ENCODE measurements at places on chromosomes 13 and 19.

GRCh38 chr19:45670670-45671453, 2.8 kb downstream of the GIPR start:
- DNase-seq = no peak

DNA sequence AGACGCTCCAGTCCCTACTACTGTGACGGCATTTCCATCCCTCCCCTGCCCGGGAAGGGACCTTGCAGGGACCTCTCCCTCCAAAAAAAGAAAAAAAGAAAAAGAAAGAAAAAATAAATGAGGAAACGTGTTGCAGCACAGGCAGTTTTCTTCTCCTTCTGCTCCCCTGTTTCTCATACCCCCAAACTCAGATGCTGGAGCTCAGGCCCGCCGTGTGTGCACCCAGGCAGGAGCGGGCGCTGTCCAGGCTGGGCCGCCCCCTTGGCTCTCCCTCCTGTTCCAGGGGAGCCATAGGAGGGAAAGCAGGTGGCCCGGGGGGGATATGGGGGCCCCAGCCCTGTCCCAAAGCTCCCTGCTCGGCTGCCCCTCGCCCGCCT, 5.8 kb downstream of the YIPF2 start:
- DNase-seq = no peak

GRCh38 chr19:15869873-15870272, 28.0 kb downstream of the CYP4F2 start:
- DNase-seq = no peak

DNA sequence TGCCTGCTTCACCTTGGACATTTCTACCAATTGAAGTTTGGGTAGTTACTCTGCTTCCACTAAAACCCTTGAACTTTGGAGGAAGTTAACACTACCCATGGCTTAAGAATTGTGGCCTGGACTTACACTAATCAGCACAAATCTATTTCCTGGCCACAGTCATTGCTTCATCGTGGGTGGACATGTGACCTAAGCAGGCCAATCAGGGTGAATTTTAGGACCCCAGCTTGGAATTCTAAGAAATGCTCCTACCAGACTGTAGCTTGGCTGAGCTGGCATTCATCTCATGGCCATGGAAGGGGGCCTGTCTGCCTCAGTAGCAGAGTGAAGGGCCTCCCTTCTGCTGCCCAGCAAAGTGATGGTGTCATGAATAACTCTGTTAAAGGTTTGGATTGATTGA, 58.3 kb upstream of the SLC15A1 start:
- DNase-seq = no peak

DNA sequence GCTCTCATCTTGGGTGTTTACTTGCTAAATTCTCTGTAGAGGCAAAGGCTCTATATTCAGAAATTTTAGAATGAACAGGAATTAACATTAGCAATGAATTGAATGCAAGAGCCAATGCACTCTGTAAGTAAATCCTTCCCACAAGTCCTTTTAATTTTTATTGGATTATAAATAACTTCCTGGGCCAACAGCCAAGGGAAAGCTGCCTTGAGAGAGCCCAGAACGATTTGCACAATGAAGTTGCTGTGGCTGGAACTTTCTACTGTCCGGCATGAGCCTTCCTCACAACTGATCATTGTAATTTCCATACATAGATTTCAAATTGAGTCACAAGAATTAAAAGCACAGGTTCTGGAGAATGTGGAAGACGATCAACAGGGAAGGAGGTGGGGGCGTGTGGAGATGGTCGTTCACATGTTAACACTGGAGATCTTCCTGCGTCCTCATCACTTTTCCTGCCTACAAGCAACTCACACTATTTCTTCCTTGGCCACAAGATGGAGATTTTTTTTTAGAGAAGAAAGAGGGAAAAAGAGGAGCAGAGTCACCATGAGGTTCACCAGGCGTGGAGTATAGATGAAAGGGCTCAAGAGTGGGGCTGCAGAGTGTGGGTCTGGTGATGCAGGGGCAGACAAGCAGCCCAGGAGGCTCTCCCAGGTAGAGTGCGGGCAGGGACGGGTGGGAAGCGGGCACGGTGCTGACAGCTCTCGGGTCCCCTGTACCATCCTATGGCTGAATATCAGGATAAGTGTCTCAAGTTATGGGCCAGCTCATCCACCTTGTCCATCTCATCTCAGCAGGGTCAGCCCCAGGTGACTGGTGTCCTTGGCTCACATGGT, 110.7 kb downstream of the SOX1 start:
- no peak for DNase-seq

- no peak for DNase-seq
Measured at GRCh38 chr19:38898788-38899446, 501 bp downstream of the SIRT2 start.

DNA sequence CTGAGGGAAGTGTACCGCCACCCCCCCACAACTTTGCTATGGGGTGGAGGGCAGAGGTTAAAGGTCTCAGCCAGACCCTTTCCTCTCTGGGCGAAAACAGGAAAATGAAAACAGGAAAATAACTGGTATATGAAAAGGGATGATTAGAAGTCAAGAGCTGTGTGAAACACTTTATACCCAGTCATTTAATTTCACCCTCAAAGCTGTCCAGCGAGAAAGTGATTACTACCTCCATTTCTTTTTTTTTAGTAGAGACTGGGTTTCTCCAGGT, 575 bp upstream of the PHLDB3 start:
- no peak for DNase-seq

DNA sequence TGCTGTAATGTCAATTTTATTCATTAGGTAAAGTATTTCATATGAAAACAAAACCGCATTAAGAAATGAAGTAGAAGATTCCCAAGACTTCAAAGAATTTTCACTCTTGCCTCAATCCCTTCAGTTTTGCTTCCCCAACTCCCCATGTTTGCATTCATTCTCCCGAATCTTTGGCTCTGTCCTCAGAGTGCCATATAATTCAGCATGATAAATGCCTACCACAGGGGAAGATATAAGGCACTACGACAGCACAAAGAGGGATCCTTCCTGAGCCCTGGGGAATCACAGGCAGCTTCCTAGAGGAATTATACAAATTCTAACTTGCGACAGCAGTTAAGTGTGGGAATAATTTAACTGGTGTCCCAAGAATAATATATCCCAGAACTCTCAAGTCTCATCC, 68.5 kb downstream of the TSC22D1 start:
- DNase-seq = no peak

- no peak for DNase-seq
Measured at GRCh38 chr19:18946918-18947317, 5.9 kb upstream of the HOMER3 start.

GRCh38 chr19:20612711-20613316, 47.2 kb upstream of the ZNF737 start:
- no peak for DNase-seq

DNA sequence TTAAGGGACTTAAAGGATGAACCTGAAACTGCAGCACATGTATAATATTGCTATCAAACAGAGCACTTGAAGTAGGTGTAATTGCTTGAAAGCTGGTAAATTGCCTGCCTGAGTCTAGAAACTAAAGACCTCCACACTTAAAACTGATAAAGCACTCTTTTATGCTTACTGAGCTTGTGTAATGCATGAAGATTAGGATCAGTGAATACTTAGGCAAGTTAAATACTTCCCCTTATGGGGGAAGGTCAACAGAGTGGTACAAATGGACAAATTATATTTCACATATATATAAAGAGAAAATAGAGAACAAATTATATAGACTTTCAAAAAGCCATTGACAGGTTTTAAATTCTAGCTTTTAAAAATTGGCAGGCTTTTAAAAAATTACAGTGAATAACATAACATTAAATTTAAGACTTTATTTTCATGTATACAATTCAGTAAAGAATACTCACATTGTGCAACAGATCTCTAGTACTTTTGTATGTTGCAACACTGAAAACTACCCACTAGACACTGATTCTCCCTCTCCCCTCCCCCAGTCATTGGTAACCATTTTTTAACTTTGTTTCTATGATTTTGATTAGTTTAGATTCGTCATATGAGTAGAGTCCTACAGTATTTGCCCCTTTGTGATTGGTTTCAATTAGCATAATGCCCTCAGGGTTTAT, 23.9 kb downstream of the PIBF1 start:
- no peak for DNase-seq

GRCh38 chr13:33945477-33945876, 127.5 kb downstream of the RFC3 start:
- no peak for DNase-seq

DNA sequence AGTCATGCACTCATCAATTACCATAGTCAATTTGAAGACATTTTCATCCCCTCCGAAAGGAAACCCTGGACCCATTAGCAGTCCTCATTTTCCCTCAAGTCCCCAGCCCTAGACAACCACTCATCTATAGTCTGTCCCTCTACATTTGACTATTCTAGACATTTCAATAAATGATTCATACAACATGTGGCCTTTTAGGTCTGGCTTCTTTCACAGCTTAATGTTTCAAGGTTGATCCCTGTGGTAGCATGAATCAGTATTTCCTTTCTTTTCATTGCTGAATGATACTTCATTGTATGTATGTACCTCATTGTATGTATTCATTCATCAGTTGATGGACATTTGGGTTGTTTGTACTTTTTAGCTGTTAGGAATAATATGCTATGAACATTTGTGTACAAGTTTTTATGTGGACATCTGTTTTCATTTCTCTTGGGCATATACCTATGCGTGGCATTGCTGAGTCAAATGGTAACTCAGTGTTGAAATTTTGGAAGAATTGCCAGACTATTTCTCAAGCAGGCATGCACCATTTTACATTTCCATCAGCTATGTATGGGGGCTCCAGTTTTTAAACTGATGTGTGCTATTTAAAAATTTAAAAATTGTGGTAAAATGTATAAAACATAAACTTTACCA, 18.4 kb downstream of the SPATA13 start:
- DNase-seq = no peak

DNA sequence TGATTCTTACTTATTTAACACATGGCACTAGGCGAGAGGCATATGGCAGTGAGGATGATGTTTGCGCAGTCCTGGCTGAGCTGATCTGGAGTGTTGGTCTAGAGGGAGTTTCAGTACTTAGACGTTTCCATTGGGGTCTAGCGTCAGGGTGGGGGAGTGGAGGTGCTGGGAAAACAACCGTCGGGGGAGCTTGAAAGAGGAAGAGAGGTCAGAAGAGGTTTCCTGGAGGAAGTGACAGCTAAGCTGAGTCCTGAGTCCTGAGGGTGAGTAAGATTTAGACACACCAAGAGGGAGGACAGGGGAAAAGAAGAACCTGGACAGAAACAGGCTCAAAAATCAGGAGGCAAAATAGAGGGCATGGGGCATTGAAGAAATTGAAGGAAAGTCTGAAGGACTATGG, 81.4 kb downstream of the ALOX5AP start:
- no peak for DNase-seq

DNA sequence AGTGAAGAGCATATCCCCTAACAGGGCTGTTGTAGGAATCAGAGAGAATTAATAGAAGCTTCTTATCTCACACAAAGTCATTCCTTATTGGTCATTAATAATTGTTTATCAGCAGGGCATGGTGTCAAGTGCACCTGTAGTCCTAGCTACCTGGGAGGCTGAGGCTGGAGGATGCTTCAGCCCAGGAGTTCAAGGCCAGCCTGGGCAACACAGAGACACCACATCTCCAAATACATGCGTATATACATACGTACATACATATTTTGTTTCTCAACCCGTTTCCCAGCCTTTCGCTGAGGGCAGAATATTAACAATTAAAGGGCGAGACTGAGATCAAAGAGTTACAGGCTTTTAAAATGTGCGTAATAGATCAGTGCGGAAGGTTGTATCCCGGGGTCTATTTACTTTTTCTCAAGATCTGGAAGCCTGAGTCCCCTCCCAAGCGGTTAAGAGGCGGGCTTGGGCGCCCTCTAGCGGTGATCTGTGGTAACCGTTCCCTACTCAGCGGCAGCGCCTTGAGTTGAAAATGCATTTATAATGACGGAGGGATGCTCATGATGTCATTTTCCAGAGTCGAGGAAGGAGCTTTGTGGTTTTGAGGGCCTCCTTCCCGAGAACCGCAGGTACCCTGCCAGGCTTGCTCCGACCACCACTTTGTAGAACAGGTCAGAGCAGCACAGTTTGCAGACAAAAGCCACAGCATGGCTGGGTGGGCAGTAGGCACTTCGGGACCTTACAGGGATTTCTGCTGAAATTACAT, 169.6 kb upstream of the GPR12 start:
- DNase-seq = peak; percentile 14

DNA sequence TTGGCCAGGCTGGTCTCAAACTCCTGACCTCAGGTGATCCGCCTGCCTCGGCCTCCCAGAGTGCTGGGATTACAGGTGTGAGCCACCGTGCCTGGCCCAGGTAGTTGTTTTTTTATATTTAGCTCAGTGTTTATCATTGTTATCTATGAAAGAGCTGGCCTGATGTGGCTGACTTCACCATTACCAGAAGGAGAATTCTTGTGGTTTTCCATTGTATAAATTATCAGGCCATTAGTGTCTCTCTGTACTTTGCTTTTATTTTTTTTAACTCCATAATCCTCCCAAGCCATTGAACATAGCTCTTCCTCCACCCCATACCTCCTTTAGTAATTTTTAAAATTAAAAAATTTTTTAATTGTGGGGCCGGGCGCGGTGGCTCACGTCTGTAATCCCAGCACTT, 24.2 kb downstream of the CERS4 start:
- no peak for DNase-seq

GRCh38 chr13:29227576-29227975, 367.9 kb downstream of the SLC7A1 start:
- no peak for DNase-seq

- no peak for DNase-seq
Measured at GRCh38 chr13:73815796-73816195, 318.4 kb downstream of the KLF12 start.

DNA sequence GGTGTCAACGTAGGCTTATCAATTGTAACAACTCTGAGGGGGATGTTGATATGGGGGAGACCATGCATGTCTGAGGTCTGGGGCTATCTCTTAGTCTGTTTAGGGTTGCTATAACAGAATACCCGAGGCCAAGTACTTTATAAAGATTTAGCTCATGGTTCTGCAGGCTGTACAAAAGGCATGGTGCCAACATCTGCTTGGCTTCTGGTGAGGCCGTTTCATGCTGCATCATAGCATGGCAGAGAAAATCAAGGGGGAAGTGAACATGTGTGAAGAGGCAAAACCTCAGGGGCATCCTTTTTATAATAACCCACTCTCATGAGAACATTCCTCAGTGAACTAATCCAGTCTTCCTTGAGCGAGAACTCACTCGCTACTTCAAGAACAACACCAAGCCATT, 353.8 kb downstream of the ENOX1 start:
- DNase-seq = no peak

DNA sequence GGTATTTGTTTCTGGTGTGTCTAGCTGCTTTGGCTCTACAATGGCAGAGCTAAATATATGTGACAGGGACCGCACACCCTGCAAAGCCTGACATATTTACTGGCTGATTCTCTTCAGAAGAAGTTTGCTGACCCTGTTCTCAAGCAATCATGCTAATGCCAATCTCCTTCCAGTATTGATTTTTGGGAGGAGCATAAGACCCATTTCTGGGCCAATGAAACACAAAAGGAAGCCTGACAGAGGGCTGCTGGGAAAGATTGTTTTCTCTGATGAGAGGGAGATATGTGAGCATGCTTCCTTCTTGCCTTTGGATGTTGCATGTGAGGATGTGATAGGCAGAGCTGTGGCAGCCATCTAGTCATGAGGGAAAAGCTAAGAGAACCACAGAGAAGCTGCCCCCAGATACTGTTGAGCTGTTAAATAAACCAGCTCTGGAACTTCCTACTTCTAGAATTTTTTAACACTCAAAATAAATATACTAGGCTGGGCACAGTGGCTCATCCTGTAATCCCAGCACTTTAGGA, 31.4 kb upstream of the TPTE2 start:
- DNase-seq = no peak
